ENCODE measurements at places on chromosomes 4 and X. TPM values are rescaled to one million over a fixed set of nuclear protein-coding genes. Genes with fewer than 3 reads are reported as not detected.
A peak's percentile ranks its signal among the peaks of the same experiment; 100 is the strongest.

TAB3 gene
- total RNA-seq, result 33.1 TPM

GRCh38 chr4:61079427-61079826, 120.7 kb upstream of the ADGRL3 start:
- no peak overlapping the region for H3K27ac ChIP-seq
- H3K36me3 ChIP-seq, result no peaks in the 10 kb centered on the region
- no peak overlapping the region for H3K4me3 ChIP-seq
- H3K27me3 ChIP-seq, result no peaks in the 10 kb centered on the region
- no peaks in the 10 kb centered on the region for H3K4me1 ChIP-seq

DNA sequence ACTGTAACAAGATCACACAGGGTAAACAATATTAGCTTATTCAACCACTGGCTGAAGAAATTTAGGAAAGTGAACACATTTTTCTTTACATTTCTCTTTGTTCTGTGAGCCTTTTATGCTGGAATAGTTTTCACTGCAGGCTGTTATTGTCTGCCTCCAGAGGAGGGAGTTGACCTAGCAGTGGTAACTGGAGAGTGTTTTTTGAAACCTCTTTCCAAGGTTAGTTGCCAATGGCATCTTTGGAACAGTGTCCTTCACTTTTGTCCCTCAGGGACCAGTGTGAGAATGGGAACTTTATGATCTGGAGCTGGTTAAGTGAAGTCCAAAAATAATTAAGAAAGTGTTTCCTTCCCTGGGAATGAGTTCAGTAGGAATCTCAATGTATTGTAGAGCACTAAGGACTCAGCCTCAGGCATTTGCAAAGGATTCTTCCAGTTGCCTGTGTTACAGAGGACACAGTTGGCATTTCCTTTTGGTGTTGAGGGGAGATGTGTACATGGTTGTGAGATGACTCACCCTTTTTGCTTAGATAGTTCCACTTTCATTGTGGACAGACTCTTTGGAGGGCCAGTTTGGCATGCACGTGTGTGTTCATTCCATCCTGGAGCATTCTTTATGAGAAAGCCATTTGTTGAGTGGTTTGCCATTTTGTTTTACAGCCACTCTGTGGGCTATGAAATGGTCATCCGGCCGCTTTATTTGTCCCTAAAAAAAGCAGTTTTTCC, 61.3 kb downstream of the AR start:
- no peak for DNase-seq
- H3K36me3 ChIP-seq, result no peaks in the 10 kb centered on the region
- no peaks in the 10 kb centered on the region for H3K4me1 ChIP-seq
- H3K4me3 ChIP-seq, result no peak overlapping the region

- no peaks in the 10 kb centered on the region for H3K36me3 ChIP-seq
- H3K4me3 ChIP-seq, result no peak overlapping the region
- no peaks in the 10 kb centered on the region for H3K27me3 ChIP-seq
Observed at GRCh38 chr4:162010362-162010761, 153.4 kb downstream of the FSTL5 start.

GRCh38 chrX:123217077-123217476, 33.0 kb downstream of the GRIA3 start:
- no peak for DNase-seq
- no peaks in the 10 kb centered on the region for H3K36me3 ChIP-seq
- no peak overlapping the region for H3K4me3 ChIP-seq
- no peak overlapping the region for H3K27ac ChIP-seq
- no peaks in the 10 kb centered on the region for H3K4me1 ChIP-seq
- H3K27me3 ChIP-seq, result no peaks in the 10 kb centered on the region

RHOXF2 gene
- total RNA-seq, result not detected

- DNase-seq, result no peak
- H3K27ac ChIP-seq, result no peak overlapping the region
- no peaks in the 10 kb centered on the region for H3K36me3 ChIP-seq
- peaks cover 26% of the 10 kb centered on the region for H3K4me1 ChIP-seq
- no peak overlapping the region for H3K4me3 ChIP-seq
Observed at GRCh38 chr4:153238135-153238919, 34.1 kb downstream of the TRIM2 start.

GRCh38 chr4:152943672-152944071, 7.5 kb downstream of the FHDC1 start:
- H3K36me3 ChIP-seq, result no peaks in the 10 kb centered on the region
- no peak overlapping the region for H3K4me3 ChIP-seq
- H3K27ac ChIP-seq, result peak overlapping the region; percentile 57
- no peak for DNase-seq

GRCh38 chrX:155127940-155128339, 56.6 kb downstream of the BRCC3 start:
- no peak overlapping the region for H3K4me3 ChIP-seq
- H3K36me3 ChIP-seq, result no peaks in the 10 kb centered on the region
- no peak for DNase-seq
- H3K4me1 ChIP-seq, result no peaks in the 10 kb centered on the region
- H3K27ac ChIP-seq, result no peak overlapping the region

- no peak for DNase-seq
- H3K27me3 ChIP-seq, result no peaks in the 10 kb centered on the region
- no peaks in the 10 kb centered on the region for H3K36me3 ChIP-seq
- no peak overlapping the region for H3K4me3 ChIP-seq
- no peak overlapping the region for H3K27ac ChIP-seq
Observed at GRCh38 chr4:52853351-52853750, 8.8 kb upstream of the RASL11B start.

C1GALT1C1 gene
- total RNA-seq, result 16.5 TPM

DNA sequence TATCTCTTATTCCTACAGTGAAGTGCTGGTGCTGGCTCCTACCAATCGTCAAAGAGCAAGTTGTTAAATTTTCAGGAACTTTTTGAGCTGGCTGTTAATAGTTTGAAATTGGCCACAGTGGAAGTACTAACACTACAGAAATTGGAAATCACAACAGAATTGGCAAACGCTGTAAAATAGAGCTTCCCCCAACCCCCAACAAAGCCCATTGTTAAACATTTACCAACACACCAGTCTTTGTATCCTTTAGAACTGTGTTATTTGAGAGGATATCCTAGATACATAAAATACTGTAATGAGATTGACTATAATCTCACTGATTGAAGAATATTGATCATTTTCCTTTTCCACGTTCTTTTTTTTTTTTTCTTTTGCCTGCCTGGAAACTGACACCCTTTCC, 37.4 kb downstream of the FAM241A start:
- H3K4me3 ChIP-seq, result no peak overlapping the region
- no peaks in the 10 kb centered on the region for H3K4me1 ChIP-seq
- no peaks in the 10 kb centered on the region for H3K27me3 ChIP-seq
- H3K27ac ChIP-seq, result no peak overlapping the region
- no peaks in the 10 kb centered on the region for H3K36me3 ChIP-seq

DNA sequence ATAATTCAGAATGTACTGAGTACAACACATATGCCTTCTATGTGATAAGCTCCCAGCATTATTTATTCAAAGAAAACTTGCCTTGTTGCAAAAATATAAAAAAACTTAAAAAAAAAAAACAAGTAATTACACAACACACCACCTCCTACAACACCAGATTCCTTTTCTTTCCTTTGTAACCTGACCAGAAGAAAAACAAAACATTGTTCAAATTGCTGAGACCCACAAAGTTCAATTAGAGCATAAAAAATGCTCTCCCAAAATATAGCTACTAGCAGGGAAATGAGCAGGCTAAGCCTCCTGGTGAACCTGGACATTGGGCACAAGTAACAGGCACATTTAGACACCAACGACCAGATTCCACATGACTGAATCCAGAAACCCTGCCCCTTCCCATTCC, 38.3 kb downstream of the MECP2 start:
- H3K27me3 ChIP-seq, result no peaks in the 10 kb centered on the region

DNA sequence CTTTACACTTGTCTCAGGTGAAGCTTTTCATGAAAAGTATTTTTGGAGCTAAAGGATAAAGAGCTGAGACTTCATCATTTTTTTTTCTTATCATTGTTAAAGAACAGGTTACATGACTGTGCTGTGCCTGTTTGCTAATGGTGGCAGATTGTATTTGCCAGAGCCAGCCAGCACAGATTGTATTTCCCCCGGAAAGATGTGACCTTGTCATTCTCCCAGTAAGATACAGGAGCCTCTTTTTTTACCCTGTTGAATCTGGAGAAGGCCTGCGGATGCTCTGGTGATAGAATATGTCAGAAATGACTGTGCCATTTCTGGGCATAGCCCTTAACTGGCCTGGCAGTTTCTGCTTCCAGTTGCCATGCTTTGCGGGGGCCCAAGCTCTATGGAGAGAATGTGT, 91.9 kb downstream of the GPRIN3 start:
- no peaks in the 10 kb centered on the region for H3K27me3 ChIP-seq
- no peak overlapping the region for H3K27ac ChIP-seq
- H3K4me3 ChIP-seq, result no peak overlapping the region
- H3K4me1 ChIP-seq, result no peaks in the 10 kb centered on the region
- no peaks in the 10 kb centered on the region for H3K36me3 ChIP-seq

DNA sequence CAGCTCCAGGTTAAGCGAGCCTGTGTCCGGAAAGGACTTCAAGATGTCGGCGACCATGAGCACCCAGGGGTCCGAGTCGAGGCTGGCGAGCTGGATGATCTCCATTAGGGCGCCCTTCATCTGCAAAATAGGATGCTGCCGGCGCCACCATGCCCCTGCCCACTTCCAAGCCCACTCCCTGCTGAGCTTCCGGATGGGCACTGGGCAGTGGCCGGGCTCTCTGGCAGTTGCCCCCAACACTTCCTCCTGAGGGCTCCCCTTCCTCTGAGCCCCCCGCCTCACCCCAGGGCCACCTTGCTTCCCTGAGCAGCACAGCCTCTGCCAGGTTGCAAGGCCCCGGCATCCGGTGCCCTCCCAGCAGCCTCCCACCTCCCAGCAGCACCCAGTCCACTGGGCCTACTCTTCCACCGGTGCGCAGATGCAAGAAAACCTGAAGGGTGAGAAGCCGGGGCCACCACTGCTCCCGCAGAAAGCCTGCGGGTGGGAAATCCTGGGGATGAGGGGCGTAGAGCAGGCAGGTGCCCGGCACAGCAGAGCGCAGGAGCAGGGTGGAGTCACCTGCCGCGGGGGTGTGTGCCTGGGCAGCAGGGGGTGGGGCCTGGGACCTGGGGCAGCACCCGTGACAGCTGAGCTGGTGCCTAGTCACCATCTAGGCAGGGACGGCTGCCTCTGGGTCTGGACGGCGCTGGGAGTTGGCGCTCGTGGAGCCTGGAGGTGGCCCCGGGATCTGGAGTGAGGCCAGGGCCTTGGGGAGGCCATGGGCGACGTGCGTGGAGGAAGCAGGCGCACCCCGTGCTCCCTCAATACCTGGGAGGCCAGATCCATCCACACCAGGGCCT, 17.0 kb downstream of the NELFA start:
- no peak for DNase-seq
- no peak overlapping the region for H3K27ac ChIP-seq
- H3K27me3 ChIP-seq, result no peaks in the 10 kb centered on the region

DNA sequence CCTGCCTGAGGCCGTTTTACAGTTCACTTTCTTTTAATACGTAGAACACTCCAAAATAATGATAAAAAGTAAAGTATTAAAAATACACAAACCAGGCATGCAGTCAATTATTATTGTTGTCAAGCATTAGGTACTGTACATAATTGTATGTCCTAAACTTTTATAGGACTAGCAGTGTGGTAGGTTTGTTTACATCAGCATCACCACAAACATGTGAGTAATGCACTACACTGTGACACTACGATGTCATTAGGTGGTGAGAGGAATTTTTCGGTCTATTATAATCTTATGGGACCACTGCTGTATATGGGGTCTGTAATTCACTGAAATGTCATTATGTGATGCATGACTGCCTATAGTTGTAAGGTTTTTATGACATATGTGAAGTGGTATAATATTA, 149.5 kb upstream of the SH3RF1 start:
- no peak overlapping the region for H3K27ac ChIP-seq
- no peaks in the 10 kb centered on the region for H3K27me3 ChIP-seq
- no peak for DNase-seq
- peaks cover 34% of the 10 kb centered on the region for H3K36me3 ChIP-seq
- no peak overlapping the region for H3K4me3 ChIP-seq

GRCh38 chrX:97527725-97528124, 644.0 kb downstream of the RPA4 start:
- no peak overlapping the region for H3K27ac ChIP-seq
- H3K4me1 ChIP-seq, result no peaks in the 10 kb centered on the region
- H3K4me3 ChIP-seq, result no peak overlapping the region
- DNase-seq, result no peak
- no peaks in the 10 kb centered on the region for H3K27me3 ChIP-seq
- no peaks in the 10 kb centered on the region for H3K36me3 ChIP-seq

DNA sequence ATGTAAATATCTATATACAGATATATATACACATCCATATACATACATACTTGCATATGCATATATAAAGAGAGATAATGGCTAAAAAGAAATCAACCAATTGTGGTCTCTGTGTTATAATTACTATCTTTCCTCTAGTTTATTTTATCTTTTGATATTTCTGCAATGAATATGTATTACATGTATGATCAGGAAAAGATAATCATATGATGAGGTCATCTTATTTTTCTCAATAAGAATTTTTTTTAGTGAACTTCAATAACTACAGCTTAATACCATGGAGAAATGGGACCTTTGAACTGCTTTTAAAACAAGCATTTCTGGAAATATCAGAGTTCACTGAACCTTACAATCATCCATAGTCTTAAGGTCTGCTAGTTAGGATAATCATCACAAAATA, 158.0 kb downstream of the HNRNPD start:
- DNase-seq, result no peak
- no peak overlapping the region for H3K27ac ChIP-seq
- no peaks in the 10 kb centered on the region for H3K36me3 ChIP-seq
- no peak overlapping the region for H3K4me3 ChIP-seq
- H3K27me3 ChIP-seq, result no peaks in the 10 kb centered on the region
- H3K4me1 ChIP-seq, result no peaks in the 10 kb centered on the region

- H3K36me3 ChIP-seq, result peaks cover 19% of the 10 kb centered on the region
Observed at GRCh38 chrX:153780678-153781427, at the start of gene SRPK3. Gene SRPK3 (plus strand): TSS chrX:153781041. CDS start chrX:153781087, 46 bp downstream.

- H3K4me1 ChIP-seq, result no peaks in the 10 kb centered on the region
- H3K27ac ChIP-seq, result no peak overlapping the region
- no peaks in the 10 kb centered on the region for H3K36me3 ChIP-seq
- no peaks in the 10 kb centered on the region for H3K27me3 ChIP-seq
- no peak overlapping the region for H3K4me3 ChIP-seq
Observed at GRCh38 chrX:104351173-104351769, 96.5 kb upstream of the ESX1 start.

DNA sequence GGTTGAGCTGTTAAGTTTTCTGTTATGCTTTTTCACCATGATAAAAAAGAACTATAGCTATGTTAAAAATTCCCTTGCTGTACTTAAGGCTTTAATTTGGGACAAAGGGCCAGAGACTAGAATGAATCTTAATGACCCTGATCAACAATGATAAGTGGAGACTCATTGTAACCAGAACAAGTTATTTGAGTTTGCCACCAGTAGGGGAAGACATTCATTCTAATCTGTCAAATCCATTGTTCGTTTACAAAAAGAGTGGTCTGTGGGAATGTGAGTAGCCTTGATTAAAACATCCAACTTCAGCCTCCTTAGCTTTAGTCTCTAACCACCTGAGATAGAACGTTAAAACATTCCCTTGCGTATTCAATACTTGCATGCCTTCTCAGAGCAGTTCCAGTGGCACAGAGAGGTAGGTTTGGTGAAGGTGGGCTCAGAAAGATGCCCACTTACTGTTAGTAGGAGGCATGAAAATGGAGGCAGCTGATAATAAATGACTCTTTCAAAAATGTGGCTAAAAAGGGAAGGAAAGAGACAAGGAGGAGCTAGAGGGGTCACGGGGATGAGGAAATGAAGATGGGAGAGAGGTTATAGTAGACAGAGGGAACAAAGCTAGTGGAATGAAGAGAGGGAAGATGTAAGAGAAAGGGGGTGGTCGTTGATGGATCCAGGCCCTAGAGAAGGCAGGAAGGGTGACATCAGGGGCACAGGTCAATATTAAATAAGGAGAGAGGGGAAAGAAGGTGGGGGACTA, 66.2 kb downstream of the EGF start:
- H3K4me1 ChIP-seq, result no peaks in the 10 kb centered on the region
- H3K36me3 ChIP-seq, result no peaks in the 10 kb centered on the region
- H3K27ac ChIP-seq, result no peak overlapping the region
- H3K27me3 ChIP-seq, result no peaks in the 10 kb centered on the region
